D721Med (cell line): ENCODE measurements at places on chromosomes 5 and 9.

DNA sequence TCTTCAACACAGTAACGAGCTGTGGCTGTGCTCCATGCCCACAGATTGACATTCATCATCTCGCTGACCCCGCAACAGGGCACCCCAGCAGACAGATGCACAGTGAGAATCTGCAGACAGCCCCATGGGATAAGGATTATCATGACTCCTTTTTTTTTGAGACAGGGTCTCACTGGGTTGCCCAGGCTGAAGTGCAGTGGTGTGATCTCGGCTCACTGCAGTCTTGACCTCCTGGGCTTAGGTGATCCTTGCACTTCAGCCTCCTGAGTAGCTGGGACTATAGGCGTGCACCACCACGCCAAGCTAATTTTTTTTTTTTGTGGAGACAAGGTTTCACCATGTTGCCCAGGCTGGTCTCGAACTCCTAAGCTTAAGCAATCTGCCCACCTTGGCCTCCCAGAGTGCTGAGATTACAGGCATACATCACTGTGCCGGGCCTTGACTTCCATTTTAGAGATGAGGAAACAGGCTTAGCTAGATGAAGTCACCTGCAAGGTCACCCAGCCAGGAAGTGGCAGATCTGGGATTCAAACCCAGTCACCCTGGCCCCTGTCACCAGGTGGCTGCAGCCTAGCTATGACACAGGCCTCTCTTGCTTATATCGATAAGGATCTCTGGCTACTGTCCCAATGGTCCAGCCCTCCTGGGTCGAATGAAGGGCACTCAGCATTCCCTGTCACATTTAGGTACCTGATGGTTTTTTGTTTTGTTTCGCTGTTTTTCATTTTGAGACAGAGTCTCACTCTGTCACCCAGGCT is 5.1 kb downstream of the AIF1L start:
- DNase-seq: no peak

DNA sequence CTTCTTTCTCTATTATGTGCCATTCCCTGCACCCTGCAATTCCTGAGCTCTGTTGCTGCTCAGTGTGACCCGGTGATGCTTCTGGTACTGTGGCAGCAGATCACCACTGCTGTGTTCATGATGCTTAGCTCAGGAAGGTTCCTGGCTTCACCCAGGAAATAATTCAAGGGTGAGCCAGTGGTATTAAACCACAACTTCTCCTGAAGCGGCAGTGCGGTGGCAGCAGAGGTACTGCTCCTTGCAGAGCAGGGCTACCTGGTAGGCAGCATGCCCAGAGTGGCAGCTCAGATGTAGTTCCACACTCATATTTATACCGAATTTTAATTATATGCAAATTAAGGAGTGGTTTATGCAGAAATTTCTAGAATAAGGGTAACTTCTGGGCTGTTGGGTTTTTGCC is 213.8 kb upstream of the ZNF608 start:
- DNase-seq: no peak

- DNase-seq: no peak
Measured at GRCh38 chr5:111498346-111498745, 14.0 kb downstream of the STARD4 start.

DNA sequence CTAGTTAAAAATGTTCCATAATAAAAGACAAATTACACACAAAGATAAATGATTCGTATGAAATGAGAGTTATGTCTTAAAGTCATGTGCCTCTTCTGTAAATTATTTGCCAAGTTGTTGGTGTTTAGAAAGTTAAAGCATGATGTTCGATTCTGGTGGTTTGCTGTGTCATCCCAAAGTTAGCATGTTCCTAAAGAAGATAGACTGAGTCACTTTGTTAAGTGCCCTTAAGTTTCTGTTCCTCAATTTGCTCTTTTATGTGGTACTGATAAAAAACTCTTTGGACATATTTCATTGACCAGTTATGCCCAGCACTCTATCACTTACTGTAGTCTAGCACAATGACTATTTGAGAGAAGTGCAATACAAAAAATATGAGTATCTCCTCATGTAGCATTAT is 366.9 kb upstream of the ZNF608 start:
- DNase-seq: no peak

- DNase-seq: no peak
Measured at GRCh38 chr5:174384509-174384947, 339.0 kb downstream of the NSG2 start.

DNA sequence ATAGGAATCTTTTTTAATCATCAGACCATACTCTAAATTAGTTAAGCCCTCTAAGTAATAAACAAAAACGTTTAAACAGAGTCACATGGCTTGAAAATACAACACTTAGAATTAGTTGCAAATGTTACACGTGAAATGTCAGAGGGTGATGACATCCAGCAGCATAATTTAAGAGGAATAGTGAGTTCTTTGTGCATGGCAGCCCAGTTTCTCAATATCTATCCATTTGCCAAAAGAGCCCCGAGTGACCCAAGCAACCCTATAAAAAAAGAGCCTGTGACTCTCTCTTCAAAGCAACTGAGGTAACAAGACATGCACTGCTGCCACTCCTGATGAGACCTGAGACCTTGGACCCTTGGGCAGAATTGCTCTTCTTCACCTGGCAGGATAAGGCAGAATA is 96.9 kb upstream of the RASA1 start:
- DNase-seq: no peak

GRCh38 chr5:88661806-88662207 is 221.2 kb downstream of the MEF2C start:
- no peak for DNase-seq

DNA sequence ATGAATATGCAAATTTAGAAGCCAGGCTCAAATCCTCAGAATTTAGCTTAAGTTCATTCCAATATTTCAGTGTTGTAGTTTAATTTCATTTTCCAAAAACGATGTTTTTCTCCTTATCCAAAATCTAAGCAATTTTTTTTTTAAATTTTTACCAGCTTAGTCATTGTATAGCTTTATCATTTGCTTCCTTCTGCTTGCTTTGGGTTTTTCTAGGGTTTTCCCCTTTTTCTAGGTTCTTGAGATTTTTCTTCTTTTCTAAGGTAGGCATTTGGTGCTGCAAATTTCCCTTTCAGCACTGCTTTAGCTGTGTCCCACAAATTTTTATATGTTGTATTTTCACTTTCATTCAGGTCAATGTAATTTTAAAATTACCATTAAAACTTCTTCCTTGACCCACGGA is 34.4 kb upstream of the CCDC112 start:
- no peak for DNase-seq

DNA sequence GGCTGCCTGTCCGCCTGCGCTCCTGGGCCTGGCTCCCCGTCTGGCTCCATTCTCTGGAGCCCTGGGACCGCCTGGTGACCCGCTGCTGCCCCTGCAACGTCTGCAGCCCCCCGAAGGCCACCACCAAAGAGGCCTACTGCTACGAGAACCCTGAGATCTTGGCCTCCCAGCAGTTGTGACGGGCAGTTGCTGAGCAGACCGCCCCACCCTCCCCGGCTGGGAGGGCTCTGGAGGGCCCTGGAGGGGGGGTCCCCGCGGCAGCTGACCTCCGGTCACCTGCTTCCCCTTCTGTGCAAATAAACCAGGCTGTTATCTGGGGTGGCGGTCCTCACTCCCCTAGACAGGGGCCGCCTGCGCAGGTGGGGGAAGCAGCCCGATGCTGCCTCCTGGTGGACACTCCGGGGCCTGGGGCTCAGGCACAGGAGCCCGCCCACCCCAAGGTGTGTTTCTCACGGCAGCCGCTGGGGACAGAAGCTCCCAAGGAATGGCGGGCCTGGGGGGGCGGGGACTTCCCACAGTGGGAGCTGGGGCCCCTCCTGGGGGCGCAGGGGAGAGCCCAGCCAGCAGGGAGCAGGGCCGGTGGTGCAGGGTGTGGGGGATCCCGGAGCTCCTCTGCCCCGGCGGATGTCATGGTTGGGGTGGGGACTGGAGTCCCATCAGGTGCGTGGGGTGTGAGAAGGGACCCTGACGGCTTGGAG is 4.7 kb upstream of the TUBB4B start:
- DNase-seq: peak; percentile 100

- DNase-seq: no peak
Measured at GRCh38 chr5:168886157-168886556, 307.0 kb upstream of the PANK3 start.

DNA sequence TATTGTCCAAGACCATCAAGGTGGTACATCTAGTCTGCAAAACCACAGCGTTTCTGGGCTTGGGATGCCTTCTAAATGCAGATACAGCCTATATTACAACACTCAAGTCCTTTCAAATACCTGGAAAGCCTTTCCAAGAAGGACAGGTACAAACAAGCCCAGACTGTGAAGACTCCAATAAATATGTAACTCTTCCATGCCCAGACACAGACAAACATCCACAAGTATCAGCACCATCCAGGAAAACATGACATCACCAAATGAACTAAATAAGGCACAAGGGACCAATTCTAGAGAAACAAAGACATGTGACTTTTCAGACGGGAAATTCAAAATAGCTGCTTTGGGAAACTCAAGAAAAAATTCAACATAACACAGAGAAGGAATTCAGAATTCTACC is 152.7 kb upstream of the POC5 start:
- no peak for DNase-seq

- DNase-seq: no peak
Measured at GRCh38 chr9:99606957-99607356, 214.7 kb upstream of the NR4A3 start.

DNA sequence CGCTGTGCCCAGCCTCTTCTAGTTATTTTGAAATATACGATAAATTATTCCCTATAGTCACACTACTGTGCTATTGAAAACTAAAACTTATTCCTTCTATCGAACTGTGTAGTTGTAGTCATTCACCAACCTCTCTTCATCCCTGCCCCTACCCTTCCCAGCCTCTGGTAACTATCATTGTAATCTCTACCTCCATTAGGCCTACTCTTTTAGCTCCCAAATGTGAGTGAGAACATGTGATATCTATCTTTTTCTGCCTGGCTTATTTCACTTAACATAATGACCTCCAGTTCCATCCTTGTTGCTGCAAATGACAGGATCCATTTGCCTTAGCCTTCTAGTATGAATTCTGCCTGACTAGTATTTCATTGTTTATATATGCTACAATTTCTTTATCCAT is 127.4 kb downstream of the PSAT1 start:
- DNase-seq: no peak

GRCh38 chr9:92350740-92351133 is 25.0 kb downstream of the CENPP start:
- DNase-seq: no peak

- DNase-seq: no peak
Measured at GRCh38 chr9:133679056-133679455, 42.9 kb downstream of the DBH start.

DNA sequence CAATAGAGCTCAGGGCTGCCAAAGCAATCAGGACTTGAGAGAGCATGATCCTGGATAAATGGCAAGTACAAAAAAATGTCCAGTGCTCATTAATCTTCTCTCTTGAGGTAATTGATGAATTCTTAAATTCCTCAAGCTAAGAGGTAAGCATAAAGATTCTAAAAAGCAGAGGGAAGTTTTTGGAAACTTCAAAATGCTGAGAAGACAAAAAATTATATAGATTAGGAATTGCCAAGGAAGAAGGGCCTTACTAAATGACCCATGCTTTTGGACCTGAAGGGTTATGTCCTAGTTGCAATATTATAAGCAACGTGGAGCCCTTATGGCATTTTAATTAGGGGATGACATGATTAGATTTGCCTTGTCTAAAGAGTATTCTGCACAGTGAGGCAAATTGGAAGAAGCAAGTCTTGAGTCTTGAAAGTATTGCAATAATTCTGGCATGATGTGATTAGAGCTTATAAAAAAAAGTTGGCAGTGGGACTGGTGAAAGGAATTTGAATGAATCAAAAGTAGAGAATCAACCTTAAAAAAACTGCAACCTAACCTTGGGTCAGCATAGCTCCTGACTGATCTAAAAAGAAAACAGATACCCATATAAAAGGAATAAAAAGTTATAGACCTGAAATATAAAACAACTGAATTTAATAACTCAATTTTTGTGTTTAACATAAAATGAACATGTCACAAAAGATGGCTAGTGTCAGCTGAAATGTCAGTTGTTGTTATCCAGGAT is 323.8 kb upstream of the ARRDC3 start:
- DNase-seq: no peak

DNA sequence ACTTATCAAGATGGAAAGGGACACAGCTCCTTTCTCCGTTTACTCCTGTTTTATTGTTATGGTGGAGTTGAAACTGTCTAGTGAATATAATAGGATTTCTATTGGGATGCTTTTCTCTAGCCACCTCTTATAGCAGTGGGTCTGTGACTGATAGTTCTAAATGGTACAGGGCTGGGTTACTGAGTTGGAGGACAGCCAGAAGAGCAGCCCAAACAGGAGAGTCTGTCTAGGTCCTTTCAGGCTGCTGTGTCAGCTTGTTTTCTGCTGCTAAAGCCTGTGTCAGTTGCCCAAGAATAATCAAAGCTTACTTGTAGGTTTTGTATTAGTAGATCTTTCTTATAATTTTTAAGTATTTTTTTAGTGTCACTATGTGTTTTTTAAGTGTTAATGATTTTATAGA is 356.0 kb upstream of the SEMA6A start:
- DNase-seq: no peak

DNA sequence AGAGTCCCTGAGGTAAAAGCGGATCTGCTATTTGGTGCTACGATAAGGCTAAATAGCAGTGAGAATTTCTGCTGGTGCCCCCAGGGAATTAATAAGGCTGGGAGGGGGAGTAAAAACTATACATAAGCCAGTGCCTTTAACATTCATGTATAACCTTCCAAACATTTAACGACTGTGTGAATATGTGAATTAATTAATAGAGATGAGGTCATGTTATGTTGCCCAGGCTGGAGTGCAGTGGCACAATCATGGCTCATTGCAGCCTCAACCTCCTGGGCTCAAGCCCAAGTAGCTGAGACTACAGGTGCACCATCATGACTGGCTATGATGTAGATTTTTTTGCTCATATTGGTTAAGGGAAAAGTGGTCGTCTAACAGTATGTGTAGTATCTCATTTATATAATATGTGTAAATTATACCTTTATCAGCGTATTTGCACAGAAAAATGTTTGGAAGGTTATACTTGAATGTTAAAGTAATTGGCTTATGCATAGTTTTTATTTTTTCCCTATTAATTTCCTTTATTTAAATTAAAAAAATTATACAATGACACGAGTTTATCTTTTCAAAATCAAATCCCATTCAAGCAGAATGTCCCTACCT is 64.6 kb downstream of the EHMT1 start:
- no peak for DNase-seq

GRCh38 chr5:174409070-174409469 is 315.3 kb upstream of the MSX2 start:
- DNase-seq: no peak
